ENCODE measurements at places on chromosomes 1 and 21.

- no peak for DNase-seq
- H3K27ac ChIP-seq, result no peak overlapping the region
- peaks cover 20% of the 10 kb centered on the region for H3K4me1 ChIP-seq
- peaks cover 13% of the 10 kb centered on the region for H3K36me3 ChIP-seq
Measured at GRCh38 chr1:6331543-6332273, 61.9 kb downstream of the ACOT7 start.

- no peak overlapping the region for H3K4me3 ChIP-seq
- H3K27me3 ChIP-seq, result no peaks in the 10 kb centered on the region
- no peaks in the 10 kb centered on the region for H3K4me1 ChIP-seq
- H3K36me3 ChIP-seq, result no peaks in the 10 kb centered on the region
Measured at GRCh38 chr1:153400244-153400643, 9.4 kb upstream of the S100A8 start.

- no peaks in the 10 kb centered on the region for H3K27me3 ChIP-seq
- no peak for DNase-seq
- peaks cover 36% of the 10 kb centered on the region for H3K4me1 ChIP-seq
- H3K4me3 ChIP-seq, result no peak overlapping the region
Measured at GRCh38 chr1:197776351-197777105, 1.2 kb upstream of the DENND1B start.

- H3K4me1 ChIP-seq, result peaks cover 91% of the 10 kb centered on the region
- H3K4me3 ChIP-seq, result peak overlapping the region; percentile 82
- H3K27me3 ChIP-seq, result no peaks in the 10 kb centered on the region
- no peak for DNase-seq
Measured at GRCh38 chr1:201504179-201504631, 2.7 kb downstream of the CSRP1 start.

DNA sequence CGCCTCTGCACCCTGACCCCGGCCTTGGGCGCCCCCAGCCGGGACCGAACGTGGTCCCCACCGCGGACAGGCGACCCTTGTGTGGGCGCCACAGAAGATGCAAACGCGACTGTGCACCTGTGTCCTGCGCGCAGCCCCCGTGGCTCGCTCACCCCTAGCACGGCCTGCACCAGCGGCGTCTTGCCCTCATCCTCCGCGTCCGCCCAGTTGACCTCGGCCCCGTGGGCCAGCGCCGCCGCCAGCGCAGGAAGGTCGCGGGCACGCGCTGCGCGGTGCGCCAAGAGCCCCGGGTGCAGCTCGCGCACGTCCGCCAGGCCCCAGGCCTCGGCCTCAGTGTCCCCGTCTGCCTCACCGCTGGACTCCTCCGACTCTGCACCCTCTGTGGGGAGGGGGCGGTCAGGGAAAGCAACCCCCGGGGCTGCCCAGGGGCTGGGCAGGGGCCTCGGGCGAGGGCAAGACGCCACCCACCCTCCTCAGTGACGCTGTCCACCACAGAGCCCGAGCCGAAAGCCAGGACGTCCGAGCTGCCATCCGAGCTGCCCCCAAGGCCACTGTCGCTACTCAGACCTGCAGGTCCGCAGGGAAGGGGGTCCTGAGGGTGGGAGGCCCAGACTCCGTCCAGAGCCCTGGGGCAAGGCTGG is 13.4 kb downstream of the ACAP3 start:
- no peak overlapping the region for H3K4me3 ChIP-seq
- peaks cover 44% of the 10 kb centered on the region for H3K36me3 ChIP-seq
- peaks cover 15% of the 10 kb centered on the region for H3K4me1 ChIP-seq
- no peaks in the 10 kb centered on the region for H3K27me3 ChIP-seq

GRCh38 chr21:30600787-30601186 is at the start of gene KRTAP22-1:
TSS of gene KRTAP22-1 (plus strand) at chr21:30601087.
- no peak for DNase-seq
- no peaks in the 10 kb centered on the region for H3K27me3 ChIP-seq
- no peak within 1 kb of the TSS for H3K4me3 ChIP-seq
- H3K36me3 ChIP-seq, result no peaks in the 10 kb centered on the region
- no peak within 1 kb of the TSS for H3K27ac ChIP-seq
- no peaks in the 10 kb centered on the region for H3K4me1 ChIP-seq

GRCh38 chr21:16811011-16811410 is 701.8 kb upstream of the CXADR start:
- no peak overlapping the region for H3K4me3 ChIP-seq
- no peaks in the 10 kb centered on the region for H3K36me3 ChIP-seq
- H3K27me3 ChIP-seq, result no peaks in the 10 kb centered on the region
- no peak for DNase-seq
- no peaks in the 10 kb centered on the region for H3K4me1 ChIP-seq

- no peak overlapping the region for H3K27ac ChIP-seq
- H3K4me3 ChIP-seq, result no peak overlapping the region
- no peaks in the 10 kb centered on the region for H3K27me3 ChIP-seq
- no peak for DNase-seq
Measured at GRCh38 chr1:228861832-228862180, 126.5 kb downstream of the RHOU start.

- no peak overlapping the region for H3K27ac ChIP-seq
- no peaks in the 10 kb centered on the region for H3K27me3 ChIP-seq
- H3K36me3 ChIP-seq, result no peaks in the 10 kb centered on the region
- H3K4me1 ChIP-seq, result no peaks in the 10 kb centered on the region
- no peak for DNase-seq
- no peak overlapping the region for H3K4me3 ChIP-seq
Measured at GRCh38 chr1:188365874-188366273, 1537.1 kb downstream of the PLA2G4A start.

- H3K36me3 ChIP-seq, result no peaks in the 10 kb centered on the region
- H3K4me1 ChIP-seq, result no peaks in the 10 kb centered on the region
- no peak for DNase-seq
- H3K4me3 ChIP-seq, result no peak overlapping the region
Measured at GRCh38 chr1:166479052-166479631, 312.3 kb upstream of the FAM78B start.

GRCh38 chr1:224339442-224340033 is 9.6 kb upstream of the NVL start:
- H3K27ac ChIP-seq, result no peak overlapping the region
- H3K4me3 ChIP-seq, result no peak overlapping the region

DNA sequence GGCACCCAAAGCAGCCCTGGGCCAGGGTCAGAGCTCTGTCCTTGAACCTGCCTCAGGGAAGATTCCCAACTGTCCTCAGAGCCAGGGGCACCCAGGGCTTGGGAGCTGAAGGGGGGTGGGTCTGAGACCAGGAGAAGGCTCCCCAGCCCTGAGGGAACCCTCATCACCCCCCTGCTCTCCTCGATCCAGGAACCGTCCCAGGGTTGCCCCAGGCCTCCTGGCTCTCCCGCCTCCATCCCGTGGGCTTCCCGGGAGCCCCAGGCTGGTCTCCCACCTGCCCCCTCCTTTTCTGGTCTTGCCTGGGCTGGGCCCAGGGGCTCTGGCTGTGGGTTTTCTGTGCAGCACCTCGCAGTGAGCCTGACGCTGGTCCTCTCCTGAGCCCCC is 6.7 kb upstream of the SAMD11 start:
- no peak overlapping the region for H3K27ac ChIP-seq
- peaks cover 24% of the 10 kb centered on the region for H3K4me1 ChIP-seq
- no peak overlapping the region for H3K4me3 ChIP-seq
- no peak for DNase-seq
- no peaks in the 10 kb centered on the region for H3K27me3 ChIP-seq

- no peaks in the 10 kb centered on the region for H3K27me3 ChIP-seq
- H3K36me3 ChIP-seq, result no peaks in the 10 kb centered on the region
- no peak overlapping the region for H3K4me3 ChIP-seq
- peaks cover 25% of the 10 kb centered on the region for H3K4me1 ChIP-seq
- DNase-seq, result no peak
Measured at GRCh38 chr1:229158341-229158921, 112.5 kb upstream of the RAB4A start.

GRCh38 chr1:245272676-245273075 is 117.9 kb downstream of the KIF26B start:
- H3K27me3 ChIP-seq, result no peaks in the 10 kb centered on the region
- H3K27ac ChIP-seq, result no peak overlapping the region

DNA sequence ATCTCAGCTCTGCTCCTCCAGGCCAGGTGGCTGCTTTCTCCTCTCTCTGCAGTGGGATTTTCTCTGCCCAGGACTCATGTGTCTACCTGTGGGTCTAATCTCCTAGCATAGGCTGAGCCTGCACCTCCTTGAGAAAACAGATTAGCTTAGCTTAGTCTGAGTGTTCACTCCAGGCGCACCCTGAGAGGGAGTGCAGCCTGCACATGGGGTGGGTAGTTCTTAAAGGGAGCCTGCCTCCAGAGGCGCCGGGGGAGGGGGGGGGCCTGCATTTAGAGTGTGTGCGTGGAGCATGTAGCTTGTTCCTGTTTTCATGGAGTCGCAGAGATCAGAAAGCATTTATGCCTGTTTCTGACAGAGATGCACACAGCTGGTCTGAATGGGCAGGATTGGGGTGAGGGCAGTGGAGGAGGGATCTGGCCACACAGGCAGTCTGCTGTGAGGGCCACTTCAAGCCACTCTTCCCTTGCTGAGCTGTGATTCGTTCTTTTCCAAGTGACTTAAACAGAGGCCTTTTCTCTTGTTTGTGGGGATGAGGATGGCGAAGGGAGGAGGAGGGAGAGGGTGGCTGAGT is 45.2 kb downstream of the GALNT2 start:
- peak overlapping the region; percentile 35 for H3K27ac ChIP-seq
- no peak for DNase-seq
- H3K27me3 ChIP-seq, result no peaks in the 10 kb centered on the region
- H3K36me3 ChIP-seq, result no peaks in the 10 kb centered on the region
- no peak overlapping the region for H3K4me3 ChIP-seq

DNA sequence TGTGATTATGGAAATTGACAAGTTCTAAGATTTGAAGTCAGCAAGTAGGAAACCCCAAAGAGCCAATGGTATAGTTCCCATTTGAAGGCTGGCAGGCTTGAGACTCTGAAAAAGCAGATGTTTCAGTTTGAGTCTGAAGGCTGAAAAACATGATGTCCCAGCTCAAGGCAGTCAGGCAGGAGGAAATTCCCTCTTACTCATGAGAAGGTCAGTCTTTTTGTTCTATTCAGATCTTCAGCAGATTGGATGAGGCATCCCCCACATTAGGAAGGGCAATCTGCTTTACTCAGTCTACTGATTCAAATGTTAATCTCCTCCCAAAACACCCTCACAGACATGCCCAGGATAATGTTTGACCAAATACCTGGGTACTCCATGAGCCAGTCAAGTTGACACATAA is 372.5 kb upstream of the ST6GALNAC5 start:
- H3K36me3 ChIP-seq, result no peaks in the 10 kb centered on the region
- no peaks in the 10 kb centered on the region for H3K4me1 ChIP-seq
- no peaks in the 10 kb centered on the region for H3K27me3 ChIP-seq
- no peak overlapping the region for H3K27ac ChIP-seq
- H3K4me3 ChIP-seq, result no peak overlapping the region
